CD4-positive, alpha-beta T cell treated with Interleukin-1 beta for 1 hour (primary cell): ENCODE measurements at places on chromosomes 16 and 17.

GRCh38 chr17:68624381-68624780 is 23.2 kb upstream of the FAM20A start:
- no peak for DNase-seq

- DNase-seq = peak; percentile 30
These were observed 13.1 kb upstream of the C16orf87 start for GRCh38 chr16:46843898-46844642.

- no peak for DNase-seq
These were observed 6.6 kb upstream of the VASN start for GRCh38 chr16:4365014-4365406.

GRCh38 chr16:67256701-67257230 is 8.0 kb downstream of the SLC9A5 start:
- DNase-seq = no peak

DNA sequence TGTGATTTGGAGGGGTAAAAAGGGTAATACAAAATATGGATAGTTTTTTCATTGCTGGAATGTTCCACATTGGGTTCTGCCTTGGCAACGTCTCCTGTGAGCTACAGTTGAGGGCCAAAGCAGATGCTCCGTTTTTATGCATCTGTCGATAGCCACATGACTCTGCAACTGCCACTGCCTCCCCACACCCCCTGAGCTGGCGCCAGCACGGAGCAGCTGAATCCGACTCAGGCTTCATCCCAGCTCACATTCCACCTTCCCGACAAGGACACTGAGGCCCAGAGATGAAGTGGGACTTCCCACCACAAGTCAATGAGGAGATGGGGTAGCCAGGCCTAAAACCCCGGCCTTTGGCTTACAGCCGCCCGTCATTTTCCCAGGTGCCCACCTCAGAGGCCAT is 334.1 kb downstream of the CDH13 start:
- no peak for DNase-seq

DNA sequence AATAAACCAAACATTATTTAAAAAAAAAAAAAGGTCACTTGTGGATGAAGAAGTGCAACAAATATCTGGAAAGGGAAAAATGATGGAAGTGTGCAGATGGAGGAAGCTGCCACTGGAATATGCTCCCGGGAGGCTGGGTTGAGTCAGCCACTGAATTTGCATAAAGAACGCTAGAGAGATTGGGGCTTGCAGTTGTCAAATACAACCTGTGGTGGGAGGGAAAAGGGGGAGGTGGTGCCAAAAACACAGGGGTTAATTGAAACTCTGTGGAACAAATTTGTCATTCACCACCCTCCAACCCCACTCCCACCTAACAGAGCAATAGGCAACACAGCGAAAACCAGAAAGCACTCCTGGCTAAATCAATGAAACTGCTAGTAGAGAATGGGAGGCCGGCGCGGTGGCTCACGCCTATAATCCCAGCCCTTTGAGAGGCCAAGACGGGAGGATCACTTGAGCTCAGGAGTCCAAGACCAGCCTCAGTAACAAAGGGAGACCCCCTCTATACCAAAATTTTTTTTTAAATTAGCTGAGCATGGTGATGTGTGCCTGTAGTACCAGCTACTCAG is 37.6 kb upstream of the RPL38 start:
- no peak for DNase-seq

GRCh38 chr16:86211800-86212199 is 298.5 kb upstream of the FOXF1 start:
- no peak for DNase-seq

DNA sequence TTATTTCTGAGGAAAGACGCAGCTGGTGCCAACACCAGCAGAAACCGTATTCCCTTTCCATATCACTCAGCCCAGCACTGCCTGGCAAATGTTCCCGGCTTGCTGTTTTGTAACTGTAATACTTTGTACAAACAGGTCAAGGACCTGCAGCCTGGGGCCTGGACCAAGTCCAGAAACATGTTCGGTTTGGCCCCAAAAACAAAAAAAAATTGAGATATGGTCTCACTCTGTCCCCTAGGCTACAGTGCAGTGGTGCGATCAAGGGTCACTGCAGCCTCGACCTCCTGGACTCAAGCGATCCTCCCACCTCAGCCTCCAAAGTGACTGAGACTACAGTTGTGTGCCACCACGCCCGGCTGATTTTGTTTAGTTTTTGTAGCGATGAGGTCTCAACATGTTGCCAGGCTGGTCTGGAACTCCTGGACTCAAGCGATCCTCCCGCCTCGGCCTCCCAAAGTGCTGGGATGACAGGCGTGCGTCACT is 1.2 kb downstream of the HAGH start:
- DNase-seq = no peak

- DNase-seq = no peak
These were observed 45.6 kb downstream of the ERN1 start for GRCh38 chr17:64084086-64084939.

DNA sequence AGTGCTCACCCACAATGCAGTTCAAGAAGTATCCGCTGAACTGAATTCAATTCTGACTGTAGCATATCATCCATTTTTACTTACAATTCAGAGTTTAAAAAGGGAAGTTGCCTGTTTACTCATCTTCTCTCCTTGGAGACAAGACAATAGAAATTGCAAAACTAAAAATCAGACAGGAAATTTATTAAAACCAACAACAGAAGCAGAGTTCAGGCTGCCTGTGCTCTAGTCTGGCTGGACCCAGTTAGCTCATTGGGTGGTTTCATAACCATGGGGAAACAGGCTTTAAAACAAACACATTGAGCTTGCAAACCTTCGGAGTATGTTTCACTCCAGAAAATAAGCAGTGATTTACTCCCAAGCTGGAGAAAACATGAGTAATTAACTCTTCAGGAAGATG is 321.4 kb downstream of the GRIN2A start:
- no peak for DNase-seq

GRCh38 chr16:19810817-19811731 is 73.6 kb downstream of the GPRC5B start:
- no peak for DNase-seq

- DNase-seq = no peak
These were observed 9.0 kb upstream of the GGA2 start for GRCh38 chr16:23519282-23519681.

DNA sequence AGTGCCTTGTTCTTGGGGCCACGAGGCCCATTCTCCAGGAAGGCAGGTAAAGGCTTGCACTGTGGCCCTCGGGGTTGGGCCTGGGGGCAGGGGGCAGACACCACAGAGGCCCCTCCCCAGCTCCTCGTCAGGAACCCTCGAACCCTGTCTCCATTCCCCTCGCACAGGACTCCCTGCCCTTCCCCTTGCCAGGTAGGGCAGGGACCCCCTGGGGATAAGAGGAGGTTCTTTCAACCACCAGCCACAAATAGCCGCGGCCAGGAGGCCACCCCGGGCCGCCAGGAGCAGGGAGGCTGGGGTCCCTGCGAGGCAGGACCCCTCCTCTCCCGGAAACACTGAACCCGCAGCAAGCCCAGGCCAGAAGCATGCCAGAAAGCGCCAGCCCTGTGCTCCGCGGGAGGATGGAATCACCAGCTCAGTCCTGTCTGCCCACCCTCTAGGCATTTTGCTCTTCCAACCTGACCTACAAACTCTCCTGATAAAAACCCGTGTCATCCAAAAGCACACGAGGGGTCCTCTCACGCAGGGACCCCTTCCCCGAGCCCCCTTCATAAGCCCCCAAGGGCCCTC is 45.6 kb downstream of the SLC47A1 start:
- no peak for DNase-seq

GRCh38 chr17:38605841-38606645 is at the start of gene SRCIN1:
TSS of gene SRCIN1 (minus strand) at chr17:38605952. CDS start at chr17:38605705, 247 bp downstream.
- DNase-seq = peak; percentile 59

DNA sequence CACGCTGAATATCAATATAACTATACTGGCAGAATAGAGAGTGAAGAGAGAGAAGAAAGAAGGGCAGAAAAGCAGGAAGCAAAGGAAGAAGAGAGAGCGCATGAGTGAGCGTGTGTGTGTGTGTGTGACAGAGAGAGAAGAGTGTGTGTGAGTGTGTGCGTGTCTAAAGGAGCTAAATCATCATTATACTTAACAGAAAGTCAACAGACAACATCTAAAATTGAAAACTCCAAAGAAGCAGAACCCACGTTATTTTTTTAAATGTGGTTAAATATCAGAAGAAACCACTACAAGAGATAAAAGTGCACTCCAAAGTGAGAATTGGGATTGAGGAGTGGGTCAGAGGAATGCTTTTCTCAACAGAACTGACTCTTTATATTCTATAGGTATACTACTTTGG is 77.2 kb downstream of the BRIP1 start:
- no peak for DNase-seq

GRCh38 chr16:52320930-52321439 is 226.0 kb downstream of the TOX3 start:
- DNase-seq = no peak

DNA sequence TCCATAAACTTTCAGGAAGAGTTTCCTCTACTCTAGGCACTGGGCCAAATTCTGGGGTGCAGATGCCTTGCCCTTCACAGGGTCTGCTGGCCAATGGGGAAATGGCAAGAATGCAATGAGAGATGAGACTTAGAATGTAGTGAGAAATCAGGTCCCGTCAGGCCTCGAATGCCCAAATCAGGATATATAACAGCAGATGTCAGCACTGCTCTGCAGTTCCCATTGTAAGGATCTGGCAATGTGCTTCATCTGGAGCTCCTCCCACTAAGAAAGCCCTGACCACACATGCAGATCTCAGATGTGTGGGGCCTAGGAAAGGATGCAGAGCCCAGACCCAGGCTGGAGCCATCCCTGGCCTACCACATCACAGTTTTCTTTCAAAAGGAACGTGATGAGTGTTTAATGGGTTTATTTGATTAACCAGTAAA is 13.9 kb upstream of the LPCAT2 start:
- DNase-seq = no peak

DNA sequence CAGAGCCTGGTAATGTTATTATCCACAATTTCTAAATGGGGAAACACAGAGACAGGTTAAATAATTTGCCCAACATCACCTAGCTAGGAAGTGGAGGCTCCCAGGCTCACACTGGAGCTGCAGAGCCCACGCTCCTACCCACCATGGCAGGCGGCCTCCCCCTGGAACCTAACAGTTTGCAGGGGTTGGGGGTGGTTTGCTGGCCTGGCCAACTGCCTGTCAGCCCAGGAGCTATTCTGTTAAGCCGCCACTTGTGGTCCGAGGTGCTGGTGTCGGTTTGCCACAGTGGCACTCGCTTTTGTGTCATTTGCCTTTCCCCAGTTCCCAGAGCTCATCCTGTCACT is 3.6 kb downstream of the PRCD start:
- no peak for DNase-seq

- no peak for DNase-seq
These were observed 290.6 kb downstream of the WWOX start for GRCh38 chr16:78390092-78390491.

DNA sequence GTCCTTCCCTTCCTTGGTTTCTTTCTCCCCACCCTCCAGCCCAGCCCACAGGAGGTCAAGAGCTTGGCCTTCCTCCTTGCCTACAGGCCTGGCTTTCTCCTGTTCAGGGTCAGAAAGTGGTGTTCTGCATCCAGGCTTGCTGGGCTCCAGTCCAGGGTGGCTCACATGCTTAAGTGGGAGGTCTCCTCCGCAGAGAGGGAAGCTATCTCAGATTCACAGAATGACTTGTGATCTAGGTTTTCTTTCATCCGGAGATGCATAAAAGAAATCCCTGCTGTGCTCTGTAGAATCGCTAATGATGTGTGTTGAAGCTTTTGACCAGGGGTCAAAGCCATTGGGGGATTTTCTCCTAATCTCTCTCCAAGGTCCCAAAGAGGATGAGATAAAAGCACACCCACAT is 382.3 kb upstream of the EEF2KMT start:
- no peak for DNase-seq

- peak; percentile 41 for DNase-seq
These were observed 294.7 kb downstream of the SEC14L1 start for GRCh38 chr17:77435272-77436057.

DNA sequence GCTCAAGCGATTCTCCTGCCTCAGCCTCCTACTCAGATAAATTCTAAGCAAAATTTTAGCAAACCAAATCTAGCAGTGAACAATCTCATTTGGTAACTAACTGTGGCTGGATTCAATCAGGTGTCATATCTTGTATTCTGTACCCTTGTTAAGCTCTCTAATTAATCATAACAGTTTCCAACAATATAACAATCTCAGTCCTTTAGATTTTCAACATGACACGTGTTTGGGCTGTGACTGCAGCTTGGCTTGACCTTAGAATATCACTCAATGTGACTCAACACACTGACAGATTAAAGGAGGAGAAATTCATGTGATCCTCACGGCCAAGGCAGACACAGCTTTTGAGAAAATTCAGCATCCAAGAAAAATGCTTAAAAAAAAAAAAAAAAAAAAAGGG is 133.6 kb downstream of the BANP start:
- DNase-seq = no peak

DNA sequence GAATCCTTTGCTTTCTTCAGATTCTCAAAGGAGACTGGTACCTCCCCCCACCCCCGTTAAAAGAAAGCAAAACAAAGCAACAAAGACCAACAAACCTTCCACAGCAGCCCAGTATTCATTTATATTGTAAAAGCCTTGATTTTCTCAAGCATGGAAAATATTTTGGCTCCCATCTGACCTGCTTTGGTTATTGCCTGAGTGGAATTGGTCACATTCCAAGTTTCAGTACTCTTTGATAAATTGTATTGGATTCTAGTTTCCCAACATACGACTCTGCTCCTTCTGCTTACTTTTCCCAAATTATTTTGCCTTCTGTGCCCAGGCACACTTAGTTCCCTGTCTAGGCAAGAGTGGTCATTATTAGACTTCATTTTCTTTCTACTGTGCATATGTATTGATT is 1.3 kb downstream of the ABCC11 start:
- no peak for DNase-seq

GRCh38 chr16:1743376-1744337 is 27.7 kb downstream of the NME3 start:
- DNase-seq = no peak

DNA sequence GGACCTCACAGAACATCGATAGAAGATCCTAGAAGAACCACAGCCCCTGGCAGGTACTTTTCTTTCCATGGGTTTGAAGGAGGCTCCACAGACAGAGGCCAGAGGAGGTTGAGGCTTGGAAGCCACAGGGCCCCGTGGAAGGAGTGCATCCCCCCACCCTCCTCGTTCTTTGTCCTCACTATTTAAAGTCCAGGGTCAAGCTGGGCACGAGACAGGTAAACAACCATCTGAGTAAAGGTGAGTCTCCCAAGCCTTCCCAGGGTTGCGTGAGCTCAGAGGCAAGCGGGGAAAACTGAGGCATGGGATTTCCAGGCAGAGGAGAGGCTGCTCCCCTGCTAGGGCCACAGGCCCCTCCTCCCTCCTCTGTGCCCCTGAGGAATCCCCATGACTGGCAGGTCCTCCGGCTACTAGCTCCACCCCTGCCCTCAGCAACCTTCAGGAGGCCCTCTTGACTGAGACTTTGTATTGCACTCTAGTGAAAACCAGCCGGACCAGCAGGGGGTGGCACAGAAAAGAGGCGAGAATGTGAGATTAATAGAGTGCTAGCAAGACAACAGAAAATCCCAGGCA is 927 bp upstream of the SULT1A2 start:
- no peak for DNase-seq

GRCh38 chr17:27985306-27985705 is 57.2 kb upstream of the NLK start:
- DNase-seq = no peak

DNA sequence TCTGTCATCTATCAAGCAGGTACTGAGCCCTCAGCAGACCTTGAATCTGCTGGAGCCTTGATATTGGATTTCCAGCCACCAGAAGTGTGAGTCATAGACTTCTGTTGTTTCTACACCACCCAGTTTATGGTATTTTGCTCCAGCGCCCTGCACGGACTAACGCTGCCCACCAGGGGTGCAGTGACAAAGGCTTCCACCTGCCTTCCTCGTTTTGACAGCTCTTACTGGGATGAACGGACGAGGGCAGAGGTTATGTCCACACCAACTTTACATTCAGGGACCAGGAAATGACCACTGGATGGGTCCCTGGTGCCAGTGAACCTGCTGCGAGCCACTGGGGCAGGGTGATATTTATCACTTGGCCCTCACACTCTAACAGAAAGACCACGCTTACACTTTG is 66.6 kb upstream of the CBX4 start:
- DNase-seq = no peak
